ENCODE measurements at places on chromosomes 3 and 15.

- DNase-seq: peak; percentile 59
These were observed 701 bp downstream of the OSBPL11 start for GRCh38 chr3:125594581-125595011.

GRCh38 chr3:197475997-197476525, 79.7 kb downstream of the BDH1 start:
- no peak for DNase-seq

- DNase-seq: no peak
These were observed 58.5 kb downstream of the HRH1 start for GRCh38 chr3:11212784-11213183.

DNA sequence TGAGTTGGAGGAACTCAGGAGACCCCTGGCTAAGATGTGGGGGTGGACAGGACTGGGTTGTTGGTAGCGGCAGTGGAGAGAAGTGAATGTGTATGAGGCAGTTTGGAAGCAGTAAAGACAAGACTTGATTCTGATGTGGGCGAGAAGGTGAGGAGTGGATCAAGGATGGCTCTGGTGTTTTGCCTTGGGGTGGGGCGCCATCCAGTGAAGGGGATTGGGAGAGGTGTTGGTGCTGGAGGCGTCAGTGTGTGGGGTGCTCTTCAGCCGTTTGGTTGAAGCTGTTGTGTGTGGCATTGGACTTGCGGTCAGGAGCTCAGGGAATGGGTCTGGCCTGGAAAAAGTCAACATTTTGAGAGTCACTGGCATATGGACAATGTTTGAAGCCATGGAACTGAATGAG, 13.3 kb downstream of the FAN1 start:
- no peak for DNase-seq

DNA sequence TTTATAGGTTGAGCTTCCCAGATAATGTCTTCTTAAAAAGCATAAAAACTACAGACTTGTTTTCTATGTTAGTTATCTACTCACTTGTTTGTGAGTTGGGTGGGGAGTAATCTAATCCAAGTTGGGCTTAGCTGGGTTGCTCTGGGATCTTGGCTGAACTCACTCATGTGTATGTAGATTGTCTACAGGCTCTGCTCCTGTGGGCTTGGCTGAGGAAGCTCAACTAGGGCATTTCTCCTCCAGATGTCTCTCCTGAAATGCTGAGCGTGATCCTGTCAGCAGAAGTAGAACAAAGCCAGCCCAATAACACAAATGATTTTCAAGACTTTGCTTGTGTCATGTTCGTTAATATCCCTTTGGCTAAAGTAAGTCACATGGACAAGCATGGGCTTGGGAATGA, 17.3 kb downstream of the KCNH8 start:
- no peak for DNase-seq

DNA sequence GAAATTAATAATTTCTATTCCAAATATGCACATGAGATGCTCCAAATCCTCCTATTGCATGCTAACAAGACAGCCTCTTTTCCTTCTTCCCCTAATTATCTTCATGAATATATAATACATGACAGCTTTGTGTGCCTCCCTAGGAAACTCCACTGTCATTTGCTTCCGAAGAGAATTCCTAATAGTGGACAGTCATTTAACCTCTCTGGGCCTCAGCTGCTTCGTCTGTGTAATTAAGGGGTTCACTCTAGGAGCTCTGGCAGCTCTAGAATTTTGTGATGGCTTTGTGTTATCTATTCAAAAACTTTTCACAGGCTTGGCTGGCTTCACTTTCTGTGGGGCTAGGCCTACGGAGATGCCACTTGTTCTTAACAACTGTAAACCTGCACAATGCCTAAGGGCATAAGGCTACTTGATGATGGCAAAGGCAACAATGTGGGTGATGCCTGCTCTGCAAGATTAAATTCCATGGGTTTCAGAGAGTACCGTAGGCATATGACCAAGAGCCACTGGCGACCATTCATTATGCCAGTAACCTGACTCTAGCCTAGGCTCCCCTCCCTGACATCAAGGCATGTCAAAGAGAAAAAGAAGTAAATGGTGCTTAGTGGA, 333.8 kb upstream of the UMPS start:
- no peak for DNase-seq

- DNase-seq: peak; percentile 66
These were observed 125.6 kb downstream of the ETFA start for GRCh38 chr15:76185716-76186115.

DNA sequence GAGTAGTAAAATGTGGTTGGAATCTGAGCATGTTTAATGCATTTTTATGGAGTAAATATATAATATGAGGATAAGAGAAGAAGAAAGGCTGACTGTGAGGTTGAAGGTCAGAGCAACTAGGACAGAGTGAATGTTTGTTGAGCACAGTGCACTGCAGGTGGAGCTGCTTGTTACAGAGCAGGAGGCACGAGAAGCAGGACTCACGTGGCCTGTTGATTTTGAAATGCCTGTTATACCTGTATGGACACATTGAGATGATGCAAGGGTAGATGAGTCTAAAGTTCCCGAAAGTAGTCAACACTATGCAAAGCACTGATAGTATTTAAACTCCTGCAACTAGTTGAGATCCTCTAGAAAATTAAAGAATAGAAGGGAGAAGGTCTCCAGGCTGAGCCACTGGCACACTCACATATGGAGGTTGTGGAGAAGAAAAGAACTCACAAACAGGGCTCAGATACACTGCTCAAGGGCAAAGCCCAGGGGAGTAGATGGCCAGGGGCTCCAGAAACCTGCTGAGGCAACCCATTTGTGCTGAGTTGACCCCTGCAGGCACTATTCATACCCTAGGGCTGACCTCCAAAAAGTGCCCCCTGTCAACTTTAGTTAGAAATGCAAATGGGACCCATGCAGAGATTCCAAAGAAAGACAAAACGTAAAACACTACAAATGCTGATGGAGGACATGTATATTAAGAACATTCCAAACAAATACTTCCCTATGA, 541.5 kb downstream of the GABRG3 start:
- DNase-seq: no peak

DNA sequence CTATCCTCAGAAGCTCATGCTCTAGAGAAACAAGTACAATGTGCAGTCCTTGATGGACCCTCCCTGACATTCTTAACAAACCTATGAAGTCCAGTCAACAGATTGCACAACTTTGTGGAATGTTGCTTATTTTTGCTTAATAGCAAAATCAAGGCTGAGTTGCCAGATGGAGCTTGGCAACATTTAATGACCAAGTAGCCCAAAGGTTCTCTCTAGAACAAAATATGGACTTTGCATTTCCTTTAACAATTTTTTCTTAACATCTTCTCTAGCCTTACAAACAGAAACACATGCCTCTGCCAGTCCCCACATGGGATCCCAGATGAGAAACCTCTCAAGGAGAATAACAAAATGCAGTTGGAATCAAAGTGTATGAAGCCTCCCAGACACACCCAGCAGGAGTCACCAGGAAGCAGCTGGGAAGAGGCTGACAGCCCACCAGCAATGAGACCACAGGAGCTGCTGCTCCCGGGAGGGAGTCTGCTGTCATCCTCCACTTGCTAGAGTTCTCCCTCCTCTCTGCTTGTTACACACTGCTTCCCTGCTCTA, 422.5 kb upstream of the CDIN1 start:
- no peak for DNase-seq

GRCh38 chr3:82410366-82410765, 648.9 kb upstream of the GBE1 start:
- DNase-seq: no peak

DNA sequence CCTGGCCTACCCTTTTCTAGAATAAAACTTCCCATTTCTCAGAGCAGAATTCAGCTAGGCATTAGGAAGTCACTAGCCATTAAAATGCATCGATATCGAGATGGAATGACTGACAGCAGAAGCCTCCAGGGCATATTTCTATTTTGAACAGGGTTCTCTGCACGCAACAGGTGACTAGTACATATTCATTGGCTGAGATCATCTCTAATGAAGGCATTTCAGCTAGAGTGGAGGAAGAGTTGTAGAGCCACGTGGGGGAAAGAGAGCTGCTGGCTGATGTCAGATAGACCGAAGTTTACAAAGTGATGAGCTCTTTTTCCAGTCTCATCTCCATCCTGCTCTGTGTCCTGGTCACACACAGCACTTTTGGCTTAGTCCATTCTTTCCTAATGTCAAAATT, 7.5 kb downstream of the TMEM40 start:
- DNase-seq: no peak

- DNase-seq: no peak
These were observed 107.8 kb downstream of the MYRIP start for GRCh38 chr3:39917065-39917773.
